ENCODE measurements at places on chromosomes 2 and 18.

DNA sequence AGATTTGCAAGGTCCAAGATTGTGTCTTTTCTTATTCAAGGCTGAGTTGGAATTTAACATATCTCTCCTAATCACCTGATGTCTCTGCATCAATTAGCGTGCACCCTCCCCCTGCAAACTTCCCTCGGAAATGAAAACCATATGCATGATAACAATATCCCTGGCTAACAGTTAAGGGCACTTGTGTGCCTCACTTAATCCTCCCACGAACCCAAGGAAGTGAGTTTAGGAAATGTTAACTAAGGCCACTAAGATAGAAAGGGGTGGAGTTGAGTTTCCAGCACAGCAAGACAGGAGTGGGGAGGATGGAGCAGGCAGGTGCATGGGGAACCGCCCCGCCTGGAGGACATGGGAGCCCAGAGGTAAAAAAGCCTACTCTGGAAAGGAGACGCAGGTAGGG is 52.4 kb upstream of the PTMA start:
- DNase-seq, result no peak

GRCh38 chr2:51107841-51108240 is 75.9 kb upstream of the NRXN1 start:
- DNase-seq, result no peak

DNA sequence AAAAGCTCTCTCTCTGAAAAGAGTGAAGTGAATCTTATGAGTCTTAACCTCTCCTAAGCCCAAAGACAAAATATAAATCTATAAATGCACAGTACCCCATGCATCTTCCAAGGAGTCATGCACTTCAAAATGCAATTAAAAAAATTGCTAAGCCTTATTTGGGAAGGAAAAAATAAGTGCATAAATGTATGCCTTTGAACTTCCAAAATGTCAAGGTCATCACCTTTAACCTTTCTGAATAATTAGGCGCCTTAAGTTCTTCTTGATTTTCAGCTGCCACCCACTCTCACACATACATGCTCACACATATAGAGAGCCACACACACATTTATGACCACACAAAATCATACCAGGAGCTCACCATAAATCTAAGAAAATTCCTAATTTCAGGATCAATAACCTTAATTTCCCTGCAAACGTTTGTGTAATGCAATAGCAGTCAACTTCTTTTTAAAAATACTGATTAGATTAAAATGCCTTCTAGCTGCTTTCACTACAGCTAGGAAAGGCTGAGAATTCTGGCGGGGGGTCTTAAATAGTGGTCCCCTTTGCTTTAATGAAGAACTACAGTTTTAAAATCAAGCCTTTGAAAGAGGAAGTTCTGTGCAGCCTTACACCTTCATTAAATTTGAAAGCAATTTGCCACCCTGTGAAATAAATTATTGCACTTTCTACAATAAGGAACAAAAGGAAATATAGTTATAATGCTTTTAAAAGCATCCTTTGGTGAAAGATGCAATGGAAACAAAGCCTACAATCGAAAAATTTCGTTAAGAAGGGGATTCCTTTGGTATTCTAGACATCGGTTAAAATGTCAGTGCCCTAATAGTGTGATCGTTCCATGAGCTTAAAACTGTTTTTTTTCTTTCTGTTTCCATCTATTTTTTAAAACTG is 3.6 kb downstream of the HOXD11 start:
- DNase-seq, result no peak

GRCh38 chr2:28747714-28748113 is 3.9 kb upstream of the PPP1CB start:
- DNase-seq, result no peak

DNA sequence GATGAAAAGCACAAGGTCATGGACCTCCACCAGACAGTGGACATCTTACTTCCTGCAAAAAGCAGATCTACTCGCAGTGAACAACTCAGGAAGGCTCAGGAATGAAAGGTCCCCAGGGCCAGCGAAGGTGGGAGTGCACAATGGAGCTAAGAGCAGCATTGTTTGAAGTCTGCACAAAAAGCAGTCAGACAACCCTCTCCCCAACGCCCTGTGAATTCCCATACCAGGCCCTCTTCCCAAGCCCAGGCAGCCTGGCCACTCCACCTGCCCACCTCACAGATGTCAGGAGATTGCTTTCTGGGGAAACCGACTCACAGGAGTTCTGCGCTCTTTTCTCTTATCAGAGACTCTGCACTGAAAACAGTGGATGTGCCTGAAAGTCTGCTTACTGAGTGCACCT is 34.8 kb downstream of the ST8SIA5 start:
- no peak for DNase-seq

- no peak for DNase-seq
Measured at GRCh38 chr2:130316596-130316995, 26.1 kb upstream of the IMP4 start.

GRCh38 chr2:109630441-109631430 is 16.6 kb downstream of the SOWAHC start:
- no peak for DNase-seq

DNA sequence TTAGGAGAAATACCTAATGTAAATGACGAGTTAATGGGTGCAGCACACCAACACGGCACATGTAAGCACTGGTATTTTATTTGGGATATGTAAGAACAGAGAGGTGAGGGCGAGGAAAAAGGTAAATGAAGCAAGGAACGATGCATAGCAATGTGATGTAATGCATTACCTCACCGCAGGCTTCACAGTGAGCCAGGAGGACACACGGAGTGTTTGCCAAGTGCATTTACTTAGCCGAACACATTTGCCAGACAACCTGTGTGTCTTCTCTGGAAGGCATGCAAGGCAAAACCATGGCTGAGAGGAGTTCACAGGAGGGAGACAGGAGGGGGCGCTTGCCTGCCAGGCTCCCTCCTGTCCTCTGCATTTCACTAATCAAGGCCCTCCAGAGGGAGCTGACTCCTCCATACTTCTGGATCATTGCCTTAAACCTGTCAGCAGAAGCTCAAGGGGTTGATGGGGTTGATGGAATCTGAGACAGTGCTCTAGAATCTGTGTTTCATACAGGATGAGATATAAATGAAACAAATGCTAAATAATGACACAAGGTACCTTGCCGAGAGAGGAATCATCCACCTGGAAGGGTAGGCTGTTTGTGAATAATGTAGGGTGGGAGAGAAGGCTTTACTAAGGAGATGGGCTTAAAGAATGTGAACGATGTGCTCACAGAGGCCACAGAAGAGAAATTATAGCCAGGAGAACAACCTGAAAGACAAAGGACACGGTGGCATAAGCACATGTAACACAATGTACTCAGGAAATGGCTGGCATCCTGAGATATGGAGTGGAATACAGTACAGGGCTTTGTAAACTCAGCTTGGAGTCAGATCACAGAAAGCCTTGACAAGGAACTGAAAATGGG is 9.1 kb upstream of the TPRKB start:
- no peak for DNase-seq

- DNase-seq, result no peak
Measured at GRCh38 chr2:229562472-229563127, 151.8 kb downstream of the DNER start.

DNA sequence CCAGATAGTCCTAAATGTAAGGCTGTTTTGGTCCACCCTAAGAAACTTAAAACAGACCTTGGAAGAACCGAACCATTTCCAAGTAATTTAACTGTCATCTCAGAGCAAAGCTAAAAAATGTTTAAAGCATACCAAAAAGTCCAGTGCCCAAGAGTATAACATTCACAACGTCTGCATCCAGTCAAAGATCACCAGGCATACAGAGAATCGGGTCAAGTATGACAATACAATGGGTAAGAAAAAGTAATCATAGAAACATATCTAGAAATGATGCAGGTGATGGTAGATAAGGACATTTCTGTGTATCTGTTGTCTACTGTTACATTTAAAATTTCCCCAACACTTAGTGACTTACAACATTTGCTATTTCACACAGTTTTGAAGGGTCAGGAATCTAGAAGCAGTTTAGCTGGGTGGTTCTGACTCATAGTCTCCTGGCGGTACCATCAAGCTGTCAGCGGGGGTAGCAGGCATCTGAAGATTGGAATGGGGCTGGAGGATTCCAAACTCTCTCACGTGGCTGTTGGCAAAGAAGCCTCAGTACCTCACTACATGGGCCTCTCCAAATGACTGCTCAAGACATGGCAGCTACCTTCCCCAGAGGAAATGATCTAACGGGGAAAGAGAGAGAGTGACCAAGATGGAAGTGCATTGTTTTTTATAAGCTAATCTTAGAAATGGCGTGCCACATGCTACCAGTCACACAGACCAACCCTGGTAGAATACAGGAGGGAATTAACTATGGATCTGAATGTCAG is 36.6 kb upstream of the DYNC2LI1 start:
- DNase-seq, result no peak

- no peak for DNase-seq
Measured at GRCh38 chr2:69375494-69376353, 11.3 kb downstream of the GFPT1 start.

- no peak for DNase-seq
Measured at GRCh38 chr2:51247252-51247805, 215.4 kb upstream of the NRXN1 start.

DNA sequence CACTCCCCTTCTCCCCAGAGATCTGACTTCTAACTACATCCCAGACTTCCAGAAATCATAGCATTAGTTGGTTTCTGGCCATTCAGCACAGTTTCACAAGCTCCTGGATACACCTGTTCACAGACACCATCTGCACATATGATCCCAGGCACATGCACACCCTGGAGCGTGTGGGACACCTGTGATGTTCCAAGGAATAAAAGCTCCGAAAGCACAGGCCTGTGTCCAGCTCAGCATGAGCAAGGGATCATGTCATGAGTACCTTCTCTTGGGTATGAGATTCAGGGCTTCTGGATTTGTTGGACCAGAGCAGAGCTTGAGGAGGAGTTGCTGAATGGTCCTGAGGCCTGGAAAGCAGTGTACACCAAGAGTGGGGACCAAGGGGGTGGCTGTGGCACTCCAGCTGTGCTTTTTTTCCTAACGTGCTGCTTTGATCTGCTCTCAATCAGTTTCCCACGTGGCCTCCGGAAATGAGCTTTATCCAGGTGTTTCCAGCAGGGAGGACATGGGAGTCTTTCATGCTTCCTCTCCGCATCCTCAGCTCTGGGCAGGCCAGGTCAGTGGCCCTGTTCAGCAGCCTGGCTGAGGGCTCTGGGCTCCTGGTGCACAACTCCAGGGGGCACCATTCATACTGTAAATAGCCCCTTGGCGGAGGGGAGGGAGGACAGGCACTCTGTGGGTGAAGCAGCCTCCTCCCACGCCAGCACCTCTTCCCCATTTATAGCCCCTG is 1.8 kb downstream of the DYSF start:
- no peak for DNase-seq

DNA sequence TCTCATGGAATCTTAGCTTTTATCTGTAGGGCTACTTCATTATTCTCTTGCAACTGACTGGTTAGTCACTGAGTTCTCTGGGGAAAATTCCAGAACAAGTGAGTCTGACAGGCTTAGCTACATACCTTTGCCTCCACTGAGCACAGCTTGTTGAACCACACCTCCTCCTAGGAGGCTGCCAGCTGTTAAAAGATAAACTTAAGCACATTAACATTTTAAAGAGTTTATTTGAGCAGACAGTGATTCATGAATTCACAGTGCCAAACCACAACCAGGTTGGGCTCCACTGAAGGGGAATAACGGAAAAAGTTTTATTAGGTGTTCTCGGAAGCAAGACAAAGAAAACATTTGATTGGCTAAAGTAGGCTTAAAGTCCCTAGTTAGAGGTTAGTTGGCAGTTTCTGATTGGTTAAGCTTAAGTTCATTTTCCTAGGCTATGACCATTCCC is 12.5 kb upstream of the SLC38A11 start:
- no peak for DNase-seq

DNA sequence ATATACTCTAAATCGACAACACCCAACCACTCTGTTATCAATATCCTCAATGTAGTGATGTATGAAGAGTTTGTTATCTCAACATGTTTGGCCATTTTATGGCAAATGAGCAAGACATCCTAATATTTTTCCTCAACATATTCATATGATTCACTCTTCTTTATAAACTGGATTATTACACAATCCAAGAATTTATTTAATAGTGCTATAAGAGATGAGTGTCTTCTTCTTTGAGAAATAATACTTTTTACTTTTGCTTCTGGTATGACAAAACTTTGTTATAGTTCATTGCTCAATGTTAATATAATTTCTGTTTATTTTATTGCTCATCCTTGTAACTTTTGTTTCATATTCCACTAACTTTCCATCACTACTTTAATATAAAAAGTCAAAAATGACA is 44.3 kb downstream of the SCN9A start:
- DNase-seq, result no peak

- DNase-seq, result no peak
Measured at GRCh38 chr2:17850151-17850550, 28.3 kb upstream of the KCNS3 start.

- DNase-seq, result no peak
Measured at GRCh38 chr2:129661935-129662334, 317.5 kb upstream of the RAB6C start.

DNA sequence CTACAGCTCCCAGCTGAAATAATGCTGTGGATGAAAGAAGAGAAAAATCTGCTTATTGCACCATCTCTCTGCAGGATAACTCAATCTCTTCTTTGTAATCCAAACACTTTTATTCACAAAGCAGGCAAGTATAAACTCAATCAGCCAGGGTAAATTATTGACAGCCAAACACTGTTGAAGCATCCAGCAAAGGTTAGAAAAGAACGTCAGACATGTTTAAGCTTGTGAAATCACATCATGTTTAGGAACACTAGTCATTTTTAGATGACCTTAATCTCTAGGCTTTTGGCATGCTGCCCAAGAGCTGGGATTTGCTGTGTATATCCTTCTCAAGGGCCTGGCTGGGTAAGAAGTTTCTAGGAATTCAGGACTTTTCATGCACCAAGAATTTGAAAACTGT is 1148.1 kb upstream of the FANCL start:
- no peak for DNase-seq

DNA sequence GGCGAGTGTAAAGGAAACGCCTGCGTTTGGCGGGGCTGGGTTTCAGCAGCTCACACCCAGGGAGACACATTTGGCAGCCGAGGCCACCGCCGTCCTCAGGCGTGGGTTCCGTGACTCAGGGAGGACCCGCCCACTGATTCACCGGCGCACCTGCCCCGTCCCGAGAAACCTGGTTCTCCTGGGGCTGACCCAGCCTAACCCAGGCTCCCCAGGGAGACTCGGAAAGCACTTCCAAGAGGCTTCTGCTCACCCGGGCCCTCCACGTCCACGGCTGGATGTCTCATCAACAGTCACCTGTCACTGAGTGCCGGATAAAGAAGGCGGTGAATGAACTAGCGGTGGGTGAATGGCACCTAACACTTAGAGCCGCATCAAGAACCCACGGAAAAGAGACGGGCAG is 126.4 kb upstream of the CTDP1 start:
- DNase-seq, result no peak

- DNase-seq, result no peak
Measured at GRCh38 chr2:44748-45341, 1.5 kb downstream of the FAM110C start.

GRCh38 chr2:3703236-3703756 is at the start of gene DCDC2C:
DCDC2C (plus strand) TSS chr2:3703575; CDS start chr2:3703752, 177 bp downstream.
- no peak for DNase-seq

GRCh38 chr2:100106460-100106859 is 35.9 kb downstream of the AFF3 start:
- no peak for DNase-seq

- no peak for DNase-seq
Measured at GRCh38 chr2:77325395-77325794, 196.8 kb downstream of the LRRTM4 start.
